ENCODE measurements at places on chromosomes 5 and 9.

DNA sequence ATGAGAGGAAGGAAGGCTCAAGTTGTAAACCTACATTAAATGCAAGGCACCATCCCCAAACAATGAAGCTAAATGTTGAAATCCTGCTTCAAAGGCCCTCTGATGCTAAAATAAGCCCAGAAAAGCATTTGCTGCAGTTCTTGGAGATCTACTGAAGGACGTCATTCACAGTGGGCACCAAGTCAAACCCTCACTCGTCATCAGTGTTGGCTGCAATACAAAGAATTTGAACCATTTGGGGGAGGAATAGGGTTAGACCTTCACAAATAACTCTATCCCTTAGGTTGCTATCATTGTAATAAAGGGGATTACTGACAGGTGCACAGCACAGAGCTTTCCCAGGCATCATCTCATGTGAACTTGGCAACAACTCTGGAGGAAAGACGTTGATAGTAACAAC, 9.3 kb upstream of the MEGF9 start:
- DNase-seq, result no peak

- DNase-seq, result no peak
Measured at GRCh38 chr5:95715799-95716461, 15.2 kb upstream of the RHOBTB3 start.

GRCh38 chr5:68653471-68653870, 437.9 kb downstream of the PIK3R1 start:
- DNase-seq, result no peak

- DNase-seq, result no peak
Measured at GRCh38 chr5:31867219-31867618, 228.3 kb downstream of the PDZD2 start.

- no peak for DNase-seq
Measured at GRCh38 chr5:104998169-104998568, 1435.6 kb upstream of the NUDT12 start.

- no peak for DNase-seq
Measured at GRCh38 chr5:2370626-2371418, 380.7 kb downstream of the IRX2 start.

DNA sequence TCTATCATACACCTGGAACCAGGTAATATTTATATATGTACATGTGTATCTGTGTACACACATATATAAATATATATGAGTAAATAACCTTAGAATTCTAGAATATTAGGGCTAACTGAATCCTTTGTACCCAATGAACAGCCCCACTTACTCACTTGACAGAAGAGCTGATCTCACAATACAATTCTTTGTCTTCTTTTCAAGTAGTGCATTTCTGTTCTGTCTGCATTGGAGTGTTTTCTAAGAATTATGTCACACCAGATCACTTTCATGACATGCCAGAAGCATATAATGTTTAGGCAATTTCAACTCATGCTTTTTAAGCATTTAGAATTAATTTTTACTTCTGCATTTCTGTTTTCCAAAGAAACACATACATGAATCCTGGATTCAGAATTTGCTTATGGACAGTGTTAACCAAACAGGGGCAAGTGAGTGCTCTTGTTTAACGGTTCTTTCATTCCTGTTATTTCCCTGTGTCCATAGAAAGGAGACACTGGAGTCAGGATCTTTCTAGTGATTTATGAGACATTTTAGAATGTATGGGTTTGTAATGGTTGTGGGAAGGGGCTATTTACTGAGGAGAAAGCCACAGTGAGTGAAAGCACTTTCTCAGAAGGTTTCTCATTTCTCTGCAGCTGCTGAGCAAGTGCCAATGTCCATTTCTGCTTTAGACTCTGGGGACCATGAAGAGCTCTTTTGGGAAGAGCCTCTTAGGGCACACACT, 123.2 kb downstream of the RMI1 start:
- DNase-seq, result no peak

- no peak for DNase-seq
Measured at GRCh38 chr5:105789246-105789645, 1881.5 kb downstream of the EFNA5 start.

DNA sequence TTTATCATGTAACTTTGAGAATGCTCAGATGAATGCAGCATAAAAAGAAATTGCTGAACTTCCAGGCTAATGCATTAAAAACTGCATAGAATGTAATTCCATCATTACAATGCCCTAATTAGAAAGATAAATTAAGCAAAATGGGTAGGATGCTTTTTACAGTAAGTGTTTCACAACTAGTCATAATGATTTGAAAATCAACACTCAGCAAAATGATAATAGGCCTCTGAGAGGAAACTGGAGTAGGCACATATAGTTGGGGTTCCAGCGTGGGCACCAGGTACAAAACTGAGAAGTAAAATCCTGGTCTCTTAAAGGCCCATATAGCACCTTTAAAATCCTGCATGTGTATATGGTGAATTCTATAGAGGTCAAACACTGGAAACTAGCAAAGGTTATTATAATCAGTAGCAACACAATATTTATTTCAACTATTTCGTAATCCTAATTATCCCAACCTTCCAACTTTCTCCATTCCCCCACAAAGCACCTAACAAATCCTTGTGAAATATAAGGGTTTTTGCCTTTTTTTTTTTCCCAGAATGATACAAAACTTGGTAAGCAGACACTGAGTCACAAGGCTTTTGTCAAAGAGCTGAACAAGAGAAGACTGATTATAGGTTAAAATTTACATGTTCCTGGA, 108.0 kb upstream of the NR5A1 start:
- no peak for DNase-seq

DNA sequence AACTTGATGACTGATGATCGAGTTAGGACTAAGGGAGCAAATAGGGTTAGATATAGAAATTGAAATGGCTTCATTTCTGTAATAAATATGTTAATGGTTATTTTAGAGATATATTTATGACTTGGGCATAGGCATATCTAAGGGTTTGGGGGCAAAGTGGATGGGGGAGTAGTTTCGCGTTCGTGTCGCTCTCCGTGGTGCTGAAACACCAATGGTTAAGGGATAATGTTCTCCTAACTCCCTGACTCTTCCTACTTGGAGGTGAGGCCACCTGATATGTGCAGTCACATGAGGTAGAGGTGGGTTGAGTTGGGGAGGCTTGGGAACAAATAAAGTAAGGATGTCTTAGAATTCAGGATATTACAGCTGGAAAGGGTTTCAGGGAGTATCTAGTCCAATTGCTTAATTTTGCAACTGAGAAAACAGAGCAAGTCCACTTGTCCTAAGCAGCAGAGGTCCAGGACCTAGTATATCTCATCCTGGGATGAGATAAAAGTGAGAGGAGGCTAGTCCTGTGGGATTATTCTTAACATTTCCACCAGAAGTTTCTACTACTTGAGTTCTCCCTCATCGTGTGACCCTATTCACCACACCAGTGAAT, 44.0 kb upstream of the MAP1B start:
- peak; percentile 17 for DNase-seq

DNA sequence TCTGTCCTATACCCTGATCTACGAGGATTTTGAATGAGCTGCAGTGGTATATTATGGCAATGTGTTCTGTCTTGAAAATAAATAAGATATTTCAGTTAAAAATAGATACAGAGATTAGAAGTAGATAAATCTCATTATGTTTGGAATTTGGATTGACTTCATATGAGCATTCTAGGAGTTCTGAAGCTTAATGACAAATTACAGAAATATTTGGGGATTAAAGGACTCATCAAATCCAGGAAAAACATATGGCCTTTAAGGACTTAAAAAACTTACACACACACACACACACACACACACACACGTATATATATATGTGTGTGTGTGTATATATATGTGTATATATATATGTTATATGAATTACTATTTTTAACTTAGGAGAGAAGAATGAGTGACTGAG, 446.9 kb upstream of the CD180 start:
- DNase-seq, result no peak

DNA sequence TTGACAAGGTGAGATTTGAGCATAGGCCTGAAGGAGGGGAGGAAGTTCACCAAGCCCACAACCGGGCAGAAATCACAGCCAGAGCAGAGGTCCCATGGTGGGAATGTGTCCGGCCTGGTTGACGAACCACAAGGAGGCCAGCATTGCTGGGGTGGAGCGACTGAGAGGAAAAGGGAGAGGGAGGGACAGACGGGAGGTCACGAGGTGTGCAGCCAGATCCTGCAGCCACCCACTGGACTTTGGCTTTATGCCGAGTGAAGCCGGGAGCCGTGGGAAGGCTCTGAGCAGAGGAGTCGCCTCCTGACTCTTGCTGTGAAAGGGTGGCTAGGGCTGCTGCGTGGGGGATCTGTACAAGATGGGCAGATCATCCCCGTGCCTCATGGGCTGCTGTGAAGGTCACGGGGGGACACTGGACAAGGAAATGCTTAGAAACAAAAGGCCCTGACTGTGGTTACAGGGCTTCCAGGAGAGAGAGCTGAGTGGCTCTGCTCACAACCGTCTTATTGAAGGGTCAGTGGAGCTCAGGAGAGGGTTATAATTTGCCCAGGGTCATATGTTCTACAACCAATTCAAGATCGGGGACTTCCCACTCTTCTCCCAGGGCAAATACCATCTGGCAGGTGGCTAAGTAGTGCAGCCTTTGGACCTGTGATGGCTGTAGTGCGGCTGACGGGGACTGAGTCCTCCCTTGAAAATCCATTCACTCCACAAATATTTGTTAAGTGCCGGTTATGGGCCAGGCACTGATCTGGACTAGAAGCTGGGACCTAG, 15.6 kb upstream of the CD74 start:
- peak; percentile 67 for DNase-seq

- DNase-seq, result no peak
Measured at GRCh38 chr5:43099640-43100039, 21.1 kb upstream of the ZNF131 start.

GRCh38 chr5:125699860-125700259, 723.3 kb upstream of the GRAMD2B start:
- DNase-seq, result no peak

DNA sequence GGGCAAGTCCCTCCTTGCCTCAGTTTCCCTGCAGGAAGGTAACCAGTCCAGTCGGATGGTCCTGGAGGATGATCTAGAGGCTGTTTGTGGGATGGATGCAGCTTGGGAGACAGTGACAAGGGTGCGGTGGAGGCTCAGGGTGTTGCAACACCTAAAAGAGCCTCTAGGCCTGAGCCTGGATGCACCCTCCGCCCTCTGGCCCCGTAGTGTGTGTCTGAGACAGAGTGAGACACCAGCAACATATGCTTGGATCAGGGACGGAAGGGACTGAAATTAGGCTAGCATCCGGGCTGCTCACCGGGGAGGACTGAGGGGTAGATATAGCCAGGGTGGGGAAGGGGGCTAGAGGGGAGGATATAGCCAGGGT, 1.1 kb downstream of the CRAT start:
- peak; percentile 29 for DNase-seq

DNA sequence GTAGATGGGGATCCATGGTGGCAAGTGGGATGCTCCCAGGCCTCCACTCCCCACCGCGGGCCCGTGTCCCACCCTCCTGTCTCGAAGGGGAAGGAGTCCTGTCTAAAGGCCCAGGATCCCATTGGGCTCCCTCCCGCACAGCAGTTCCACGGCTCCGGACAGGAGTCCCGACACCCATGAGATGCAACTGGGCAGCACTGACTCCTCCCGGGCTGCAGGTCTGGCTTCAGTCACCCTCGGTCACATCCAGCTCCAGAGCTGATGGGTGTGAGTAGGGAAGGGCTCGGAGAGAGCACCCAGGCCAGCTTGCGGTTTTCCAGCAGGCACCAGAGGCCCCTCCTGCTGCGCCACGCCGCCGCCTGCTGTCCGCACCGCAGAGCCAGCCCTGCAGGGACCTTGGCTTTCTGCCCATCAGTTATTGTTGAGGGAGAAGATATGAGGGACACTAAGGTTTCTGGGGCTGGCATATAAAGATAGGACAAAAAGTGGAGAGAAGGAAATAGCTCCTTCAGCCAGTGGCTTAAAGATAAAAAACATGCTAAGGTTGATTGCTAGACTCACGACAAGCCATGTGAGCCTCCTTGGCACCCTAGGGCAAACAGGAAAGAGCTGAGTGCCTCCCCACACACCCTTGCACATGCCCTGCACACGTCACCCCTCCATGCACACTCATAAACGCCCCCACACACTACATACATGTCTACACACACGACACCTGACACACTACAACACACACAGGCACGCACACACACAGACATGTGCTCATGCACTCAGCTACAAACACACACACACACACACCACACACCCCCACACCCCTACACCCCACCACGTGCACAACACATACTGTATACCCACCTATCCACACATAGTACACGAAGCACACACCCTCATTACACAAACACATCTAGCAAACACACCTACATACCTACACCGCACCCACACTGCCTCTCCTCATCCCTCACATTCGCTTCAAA, 79.0 kb downstream of the AK8 start:
- DNase-seq, result peak; percentile 71

GRCh38 chr5:58965677-58966414, 383.0 kb downstream of the RAB3C start:
- DNase-seq, result no peak

DNA sequence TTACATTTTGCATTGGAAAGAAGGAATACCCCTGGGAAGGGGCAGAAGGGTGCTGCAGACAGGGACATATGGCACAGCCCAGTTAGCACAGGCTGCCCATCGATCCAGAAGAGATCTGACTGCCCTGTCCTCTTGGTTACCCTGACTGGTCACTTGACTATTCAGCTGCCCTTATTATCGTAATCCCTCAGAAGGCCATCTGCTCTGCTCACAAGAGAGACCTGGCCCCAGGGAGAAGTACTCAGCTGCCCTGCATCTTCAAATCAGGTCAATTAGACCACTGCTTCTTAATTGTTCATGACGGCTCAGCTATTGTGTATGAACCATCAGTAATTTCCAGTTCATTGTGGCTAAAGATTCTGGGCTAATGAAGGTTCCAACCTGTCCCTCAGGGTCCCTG, 345.0 kb downstream of the TLE1 start:
- no peak for DNase-seq

DNA sequence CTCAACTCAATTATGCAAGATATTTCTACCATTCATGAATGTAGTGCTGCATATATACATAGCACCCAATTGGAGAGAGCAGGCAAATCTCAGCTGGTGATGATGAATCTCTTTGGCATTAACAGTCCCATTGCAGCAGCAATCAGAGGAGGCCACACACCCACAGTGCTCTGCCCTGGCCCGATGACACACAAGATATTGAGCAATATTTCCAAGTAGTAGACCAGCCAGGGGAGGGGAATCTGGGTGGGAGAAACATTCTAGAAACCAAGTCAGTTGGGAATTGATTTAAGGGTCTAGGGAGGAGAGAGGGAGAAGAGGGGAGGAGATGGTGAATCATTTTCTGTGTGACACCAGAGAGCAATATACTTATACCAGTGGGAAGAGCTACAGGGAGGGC, 14.9 kb upstream of the C5orf63 start:
- DNase-seq, result no peak
